ENCODE measurements at places on chromosomes 3 and 15. TPM values are rescaled to one million over a fixed set of nuclear protein-coding genes. Genes with fewer than 3 reads are reported as not detected.

CCDC80 gene
- total RNA-seq, result 50.9 TPM

GRCh38 chr15:68113273-68113672 is 59.2 kb downstream of the PIAS1 start:
- DNase-seq, result no peak

- DNase-seq, result no peak
These were observed 156.8 kb downstream of the RBPMS2 start for GRCh38 chr15:64618540-64618939.

- no peak for DNase-seq
These were observed 21.3 kb upstream of the P2RY13 start for GRCh38 chr3:151350656-151351055.

- DNase-seq, result no peak
These were observed 153.3 kb downstream of the B3GALNT1 start for GRCh38 chr3:160951642-160952487.

DNA sequence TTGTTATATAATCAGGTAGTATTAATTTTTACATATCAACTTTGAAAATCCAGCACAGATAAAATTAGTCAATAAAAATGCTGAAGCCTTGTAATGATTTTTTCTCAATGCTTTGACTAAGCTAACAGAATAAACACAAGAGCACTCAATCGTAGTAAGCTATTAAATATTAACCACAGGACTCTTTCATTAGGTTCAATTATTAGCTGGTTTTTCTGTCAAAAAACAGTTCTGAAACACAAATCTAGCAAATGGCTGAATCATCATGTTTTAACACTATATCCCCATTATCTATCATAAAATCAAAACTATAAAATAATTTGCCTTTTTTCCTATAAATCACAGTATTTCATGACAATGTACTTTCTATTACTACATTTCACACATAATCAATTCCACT is 69.6 kb downstream of the PLOD2 start:
- DNase-seq, result no peak
